Activated CD4-positive, alpha-beta T cell treated with anti-CD3 and anti-CD28 coated beads, Interleukin-2, amount 10 ng/mL, durations not matched to agents 7 days and 5 days (primary cell): ENCODE measurements at places on chromosomes 11 and 22. TPM values are rescaled to one million over a fixed set of nuclear protein-coding genes. Genes with fewer than 3 reads are reported as not detected.

The AQP11 gene
- not detected for total RNA-seq

The OR2AT4 gene
- not detected for total RNA-seq

The SCUBE2 gene
- total RNA-seq: 0.35 TPM

The THY1 gene
- not detected for total RNA-seq

The SLCO2B1 gene
- total RNA-seq: not detected

The OR5AP2 gene
- not detected for total RNA-seq

The C22orf31 gene
- not detected for total RNA-seq
